ENCODE measurements at places on chromosomes 13 and 19.
A peak's percentile ranks its signal among the peaks of the same experiment; 100 is the strongest.

DNA sequence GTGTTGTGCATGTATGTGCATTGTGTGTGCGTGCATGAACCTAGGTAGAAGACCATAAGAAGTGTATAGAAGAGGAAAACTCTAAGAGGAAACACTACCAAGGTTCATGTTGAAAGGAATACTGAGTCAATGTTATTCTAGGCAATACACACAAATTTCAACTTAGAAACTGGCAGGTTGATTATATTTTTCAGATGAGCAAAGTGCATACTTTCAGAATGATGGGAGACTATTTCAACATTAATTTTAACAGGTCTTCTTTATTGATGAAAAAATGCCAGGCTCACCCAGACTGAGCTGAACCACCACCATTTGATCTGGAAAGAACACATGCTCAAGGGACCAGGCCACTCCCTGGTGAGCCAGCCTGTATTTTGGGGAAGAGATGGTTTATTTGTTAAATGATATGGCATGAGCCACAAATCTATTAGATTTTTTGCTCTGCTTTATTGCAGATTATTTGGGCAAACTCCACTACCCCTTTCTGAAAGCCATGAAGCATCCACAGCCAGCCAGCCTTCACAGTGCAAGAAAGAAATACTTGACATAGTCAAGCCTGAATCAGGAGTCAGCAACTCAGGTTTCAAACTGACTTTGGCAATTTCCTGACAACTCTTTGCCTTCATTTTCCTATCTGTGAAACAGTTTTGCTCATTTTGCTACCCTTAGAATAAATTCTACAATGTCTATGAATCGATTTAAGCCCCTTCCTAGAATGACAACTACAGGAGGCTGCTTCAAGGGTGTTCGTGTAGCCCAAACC, 368.9 kb downstream of the COG6 start:
- DNase-seq = no peak

DNA sequence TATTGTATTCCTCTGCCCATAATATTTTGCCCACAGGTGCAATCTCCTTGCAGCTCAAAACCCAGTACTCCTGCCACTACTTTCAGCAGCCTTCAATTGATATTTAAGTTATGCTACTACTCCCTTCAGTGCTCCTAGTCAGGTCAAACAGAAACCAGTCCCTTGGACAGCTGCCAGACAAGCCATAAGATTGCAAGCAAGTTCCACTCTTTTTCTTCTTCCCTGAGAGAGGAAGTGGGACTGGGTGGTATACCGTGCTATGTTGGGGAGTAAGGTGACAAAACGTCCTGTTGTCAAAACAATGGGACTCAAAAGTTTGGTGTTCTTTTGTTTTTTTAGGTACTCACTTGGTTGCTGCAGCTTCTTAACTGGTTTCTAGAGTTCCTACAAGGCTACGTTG, 63.1 kb upstream of the FRY start:
- peak; percentile 82 for DNase-seq

DNA sequence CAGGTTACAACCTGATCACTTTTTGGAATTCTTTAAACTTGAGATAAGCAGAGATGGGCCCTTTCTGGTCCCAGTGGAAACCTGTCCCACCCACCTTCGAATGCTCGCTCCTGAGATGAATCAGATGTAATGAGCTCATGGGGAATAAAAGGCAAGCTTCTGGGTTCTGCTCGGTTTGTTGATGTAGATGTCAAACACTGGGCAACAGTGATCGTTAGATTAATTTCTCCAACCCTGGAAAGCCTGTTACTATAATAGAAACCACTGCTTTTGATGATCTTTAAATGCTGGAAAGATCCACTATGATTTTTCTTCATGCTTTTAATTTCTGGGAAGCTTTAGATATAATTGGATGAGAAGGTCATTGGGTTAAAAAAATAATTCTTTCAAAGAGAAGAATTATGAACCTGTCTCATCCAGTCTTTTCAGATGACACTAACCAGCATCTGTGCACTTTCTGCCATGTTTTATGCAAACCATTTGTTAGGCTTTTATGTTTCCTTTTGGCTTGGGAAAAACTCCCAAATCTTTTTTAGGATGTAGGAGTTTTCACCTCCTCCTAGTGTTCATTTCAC, 49.3 kb downstream of the B3GLCT start:
- DNase-seq = no peak

DNA sequence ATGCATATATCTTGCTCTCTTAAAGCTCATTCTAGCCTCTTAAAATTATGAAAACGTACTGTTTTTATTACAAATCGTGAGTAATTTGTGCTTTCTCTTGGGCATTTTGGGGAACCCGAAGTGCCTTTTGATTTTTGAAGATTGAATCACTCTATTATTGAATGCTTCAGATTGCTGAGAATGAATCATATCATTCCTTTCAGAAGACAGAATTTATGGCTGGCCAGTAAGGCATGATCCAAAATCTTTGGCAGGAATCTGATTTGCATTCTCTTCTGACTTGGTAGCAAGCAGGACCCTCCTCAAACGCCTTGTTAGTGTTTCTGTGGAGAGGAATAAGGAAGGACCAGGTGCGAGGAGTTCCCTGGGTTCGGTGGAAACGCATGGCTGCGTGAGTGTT, 49.5 kb downstream of the STARD13 start:
- no peak for DNase-seq

DNA sequence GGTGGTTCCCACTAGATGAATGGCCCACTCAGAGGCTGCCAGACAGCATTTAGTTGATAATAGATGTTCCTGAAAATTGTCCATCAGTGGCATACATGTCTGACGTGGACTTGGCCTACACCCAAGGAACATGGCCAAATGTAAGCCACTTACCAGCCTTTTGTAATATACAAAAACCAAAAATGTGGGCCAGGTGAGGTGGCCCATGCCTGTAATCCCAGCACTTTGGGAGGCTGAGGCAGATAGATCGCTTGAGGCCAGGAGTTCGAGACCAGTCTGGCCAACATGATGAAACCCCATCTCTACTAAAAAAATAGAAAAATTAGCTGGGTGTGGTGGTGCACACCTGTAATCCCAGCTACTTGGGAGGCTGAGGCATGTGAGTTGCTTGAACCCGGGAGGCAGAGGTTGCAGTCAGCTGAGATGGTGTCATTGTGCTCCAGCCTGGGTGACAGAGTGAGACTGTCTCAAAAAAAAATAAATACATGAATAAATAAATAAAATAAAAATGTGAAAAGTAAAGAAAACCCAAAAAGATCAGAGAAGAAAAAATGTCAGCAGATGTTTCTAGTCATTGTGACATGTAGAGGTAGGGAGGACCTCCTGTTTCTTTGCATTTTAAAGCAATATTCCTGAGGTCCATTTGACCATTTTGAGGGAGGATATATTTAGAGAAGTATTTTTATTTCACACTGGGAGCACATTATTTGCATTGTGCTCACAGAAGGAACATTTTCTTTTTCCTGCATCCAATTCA, 7.1 kb upstream of the WTIP start:
- no peak for DNase-seq

- peak; percentile 57 for DNase-seq
Observed at GRCh38 chr19:44574186-44574950, 39.0 kb upstream of the IGSF23 start.

DNA sequence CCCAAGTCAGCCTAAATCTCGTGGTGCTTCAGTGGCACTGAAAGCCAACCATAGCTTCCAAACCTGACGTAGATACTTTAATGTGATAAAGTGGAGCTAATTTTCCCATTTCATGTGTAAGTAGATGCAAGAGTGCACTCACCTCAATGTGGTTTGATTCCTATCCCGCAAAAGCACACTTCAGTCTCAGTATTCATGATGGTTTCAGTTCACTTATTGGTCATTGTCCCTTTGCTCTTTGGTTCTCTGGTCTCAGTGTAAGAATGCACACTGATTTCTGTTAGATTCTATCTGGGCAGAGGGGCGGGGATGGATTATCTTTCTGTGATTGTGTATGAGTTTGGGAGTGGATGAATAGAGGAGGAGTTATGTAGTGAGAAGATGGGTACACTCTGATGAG, 340.6 kb downstream of the KCNRG start:
- DNase-seq = no peak

GRCh38 chr19:41276231-41276630, 12.1 kb downstream of the HNRNPUL1 start:
- peak; percentile 17 for DNase-seq

- no peak for DNase-seq
Observed at GRCh38 chr13:22454586-22454985, 726.2 kb upstream of the SGCG start.

- DNase-seq = no peak
Observed at GRCh38 chr13:98791611-98792010, 39.1 kb upstream of the SLC15A1 start.

- no peak for DNase-seq
Observed at GRCh38 chr13:25295228-25295627, 6.2 kb upstream of the NUP58 start.

- no peak for DNase-seq
Observed at GRCh38 chr19:51123802-51124201, 904 bp upstream of the SIGLEC9 start.

GRCh38 chr13:87677043-87677495, 5.9 kb downstream of the SLITRK5 start:
- DNase-seq = no peak

DNA sequence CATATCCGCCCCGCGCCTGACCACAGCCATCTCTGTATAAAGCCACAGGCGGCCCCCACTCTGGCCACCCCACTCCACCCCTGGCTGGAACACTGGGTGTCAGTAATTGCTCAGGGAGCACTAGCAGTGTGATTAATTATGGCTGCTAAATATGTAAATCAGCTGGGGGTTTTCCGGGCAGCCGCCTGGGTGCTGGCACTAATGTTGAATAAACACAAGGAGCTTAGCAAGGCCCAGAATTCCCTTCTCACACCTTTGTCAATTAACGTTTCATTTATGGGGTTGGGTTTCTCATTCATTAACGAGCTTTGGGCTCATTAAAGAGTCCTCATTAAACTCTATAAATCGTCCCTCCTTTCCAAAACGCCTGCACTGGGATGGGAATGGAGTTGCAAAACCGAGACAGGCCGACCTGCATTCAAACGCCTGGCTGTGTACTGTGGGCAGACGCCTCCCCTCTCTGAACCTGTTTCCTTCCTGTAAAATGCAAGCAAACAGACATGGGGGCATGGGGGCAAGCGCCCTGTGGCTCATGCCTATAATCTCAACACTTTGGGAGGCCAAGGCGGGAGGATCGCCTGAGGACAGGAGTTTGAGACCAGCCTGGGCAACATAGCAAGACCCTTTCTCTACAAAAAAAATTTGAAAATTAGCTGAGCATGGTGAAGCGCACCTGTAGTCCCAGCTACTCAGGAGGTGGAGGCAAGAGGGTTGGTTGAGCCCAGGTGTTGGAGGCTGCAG, 17.7 kb upstream of the OLFM2 start:
- no peak for DNase-seq

GRCh38 chr13:104534847-104535246, 1468.6 kb upstream of the SLC10A2 start:
- DNase-seq = peak; percentile 28

DNA sequence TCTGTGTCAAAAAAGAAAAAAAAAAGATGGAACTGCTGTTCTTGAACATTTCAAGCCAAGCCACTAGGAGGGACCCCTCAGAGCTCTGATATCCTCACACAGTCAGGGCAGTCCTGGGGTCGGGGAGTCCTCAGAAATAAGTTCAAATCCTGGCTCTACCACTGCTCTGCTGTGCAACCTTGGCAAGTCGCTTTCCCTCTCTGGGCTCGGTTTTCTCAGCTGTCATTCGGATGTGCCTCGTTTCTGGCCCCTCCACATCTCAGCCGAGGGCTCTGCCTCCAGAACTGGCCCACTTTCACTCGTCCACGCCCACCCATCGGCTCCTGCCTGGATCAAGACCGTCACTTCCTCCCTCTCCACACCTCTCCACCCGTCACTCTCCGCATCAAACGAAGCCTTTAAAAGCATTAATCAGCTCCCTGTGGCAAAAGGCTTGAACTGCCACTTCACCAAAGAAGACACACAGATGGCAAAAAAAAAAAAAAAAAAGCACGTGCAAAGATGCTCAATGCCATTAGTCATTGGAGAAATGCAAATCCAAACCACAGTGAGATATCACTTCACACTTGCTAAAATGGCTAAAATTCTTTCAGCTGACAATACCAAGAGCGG, 7.4 kb upstream of the ZNRF4 start:
- DNase-seq = peak; percentile 59

DNA sequence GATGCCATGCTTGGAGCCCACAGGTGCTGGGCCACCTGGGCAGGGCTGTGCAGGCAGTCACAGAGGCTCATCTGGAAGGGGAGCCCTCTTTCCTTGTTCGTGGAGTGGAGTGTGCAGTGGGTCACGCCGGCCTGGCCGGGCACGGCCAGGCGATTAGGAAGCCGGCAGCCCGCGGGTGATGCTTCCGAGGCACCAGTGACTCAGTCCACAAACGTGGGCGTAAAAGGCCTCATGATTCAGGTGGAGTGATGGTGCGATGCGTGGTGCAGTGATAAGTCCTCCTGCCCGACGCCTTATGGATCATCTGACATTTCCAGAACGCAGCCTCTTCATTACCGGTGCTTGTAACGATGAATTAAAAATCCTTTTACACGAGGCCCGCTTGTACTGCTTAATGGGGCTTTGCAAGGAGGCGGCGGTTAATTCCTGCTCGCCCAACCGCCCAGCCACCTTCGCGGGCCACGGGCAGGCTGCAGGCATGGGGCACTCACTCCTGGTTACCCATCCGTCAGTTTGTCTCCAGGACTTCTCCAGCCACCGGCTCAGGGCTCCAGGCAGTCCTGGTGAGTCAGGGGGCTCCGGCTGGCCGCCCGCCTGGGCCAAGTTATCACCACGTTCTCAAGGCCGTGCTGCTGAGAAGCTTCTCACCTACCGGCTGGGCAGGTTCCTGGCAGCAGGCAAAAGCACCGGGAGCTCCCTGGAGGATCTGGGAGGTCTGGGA, 172.4 kb downstream of the KDM4B start:
- no peak for DNase-seq
